ENCODE measurements at places on chromosomes 4 and X.

GRCh38 chrX:10310511-10310910, 153.7 kb downstream of the CLCN4 start:
- no peak for DNase-seq

DNA sequence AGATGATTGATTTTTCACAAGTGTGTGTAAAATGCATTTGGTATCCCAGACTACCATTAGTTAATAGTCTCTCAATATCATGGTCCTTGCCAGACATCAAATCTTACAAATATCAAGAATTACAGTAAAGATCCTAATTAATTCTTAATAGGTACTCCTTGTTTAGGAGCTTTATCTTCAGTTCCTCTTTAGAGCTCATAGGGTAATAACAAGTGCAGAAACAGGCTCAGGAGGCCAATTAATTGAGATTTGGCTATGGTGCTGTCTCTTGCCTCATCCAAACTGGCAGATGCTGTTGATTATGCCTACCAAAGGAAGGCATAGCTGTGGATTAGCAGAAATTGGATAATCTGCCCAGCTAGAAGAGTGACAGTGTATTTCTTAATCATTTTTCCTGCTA, 6.9 kb downstream of the MTMR1 start:
- DNase-seq = no peak

- DNase-seq = peak; percentile 22
These were observed 70.7 kb upstream of the PPP3CA start for GRCh38 chr4:101418055-101418454.

DNA sequence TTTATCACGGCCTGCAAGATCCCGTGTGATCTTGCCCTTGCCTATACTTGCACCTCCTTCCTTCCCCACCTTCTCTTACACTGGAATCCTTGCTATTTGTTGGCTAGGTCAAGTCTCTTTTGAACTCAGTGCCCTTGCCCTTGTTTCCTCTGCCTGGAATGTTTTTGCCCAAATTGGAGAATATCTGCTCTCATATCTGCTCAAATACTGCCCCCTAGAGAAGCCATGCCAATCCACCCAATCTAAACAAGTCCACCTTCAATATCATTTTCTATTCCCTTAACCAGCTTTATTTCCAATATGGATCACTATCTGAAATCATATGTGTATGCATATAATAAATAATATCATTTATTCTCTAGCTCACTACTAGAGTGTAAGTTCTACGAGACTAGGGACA, 1044.2 kb upstream of the FTHL17 start:
- DNase-seq = no peak

DNA sequence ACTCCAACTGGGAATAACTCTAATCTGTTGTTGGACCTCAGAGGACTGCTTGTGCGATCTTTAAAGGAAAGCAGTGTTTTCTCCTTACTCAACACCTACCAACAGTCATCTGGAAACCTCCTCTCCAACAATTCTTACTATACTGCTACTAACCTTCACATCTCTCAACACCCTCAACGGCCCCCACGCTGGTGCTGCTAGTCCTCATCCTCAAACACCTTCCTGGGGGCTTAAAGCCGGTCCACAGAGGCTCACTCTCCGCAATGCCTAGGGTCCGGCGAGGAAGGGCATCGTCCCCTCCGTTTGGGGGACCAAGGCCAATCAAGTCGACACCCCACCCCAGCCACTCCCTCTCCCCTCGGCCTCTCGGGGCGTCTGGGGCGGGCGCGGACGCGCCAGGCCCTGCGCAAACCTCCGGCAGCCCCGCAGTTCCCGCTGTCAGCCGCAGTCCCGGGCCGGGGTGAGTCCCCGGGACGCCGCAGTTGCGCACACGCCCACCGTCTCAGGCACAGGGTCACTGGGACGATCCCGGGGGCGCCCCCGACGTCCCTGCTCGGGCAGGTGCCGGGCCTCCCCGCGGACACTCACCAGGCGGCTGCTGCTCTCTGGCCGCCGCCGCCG, 418 bp downstream of the TAB3 start:
- DNase-seq = peak; percentile 14

Measured in A172 (cell line).